A549 treated with CORT108297 at 1 μM for 4 hours (cell line): ENCODE measurements at places on chromosomes 11 and 22. TPM values are rescaled to one million over a fixed set of nuclear protein-coding genes. Genes with fewer than 3 reads are reported as not detected.

SMTNL1 gene
- not detected in 5 replicates for total RNA-seq

C11orf42 gene
- not detected in 5 replicates for total RNA-seq

MRGPRE gene
- total RNA-seq, result 0.09 to 0.17 TPM (median 0.10 TPM) in 3 of 5 replicates, not detected in the others

DGCR6 gene
- total RNA-seq, result 0.63 to 1.7 TPM (median 1.3 TPM) in 5 replicates

CABP4 gene
- 0.03 TPM in 1 of 5 replicates, not detected in the others for total RNA-seq

EIF3D gene
- total RNA-seq, result 155 to 212 TPM (median 161 TPM) in 5 replicates

CABP7 gene
- 0.09 to 0.21 TPM (median 0.16 TPM) in 5 replicates for total RNA-seq
